MV-4-11 (cell line): ENCODE measurements at places on chromosomes 2 and 18.

GRCh38 chr2:103435010-103435409 lies 673.2 kb downstream of the TMEM182 start:
- DNase-seq: peak; percentile 55

DNA sequence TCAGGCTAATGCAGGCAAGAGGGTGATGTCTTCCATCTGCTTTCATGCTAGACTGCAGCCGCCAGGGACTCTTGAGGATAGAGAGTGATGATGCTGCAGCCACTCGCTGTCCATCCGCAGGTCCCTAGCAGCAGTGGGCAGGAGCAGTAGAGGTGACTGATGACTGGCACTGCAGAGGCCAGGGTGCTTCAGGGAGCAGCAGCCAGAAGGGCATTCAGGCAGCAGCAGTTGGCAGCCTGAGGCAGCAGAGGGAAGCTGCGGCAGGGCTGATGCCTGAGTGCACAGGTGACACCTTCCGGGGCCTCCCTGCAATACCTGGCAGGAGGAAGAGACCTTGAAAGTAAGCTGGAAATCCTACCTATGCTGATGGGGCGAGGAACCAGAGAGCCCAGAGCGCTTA lies 214.2 kb downstream of the ICOS start:
- DNase-seq: no peak

DNA sequence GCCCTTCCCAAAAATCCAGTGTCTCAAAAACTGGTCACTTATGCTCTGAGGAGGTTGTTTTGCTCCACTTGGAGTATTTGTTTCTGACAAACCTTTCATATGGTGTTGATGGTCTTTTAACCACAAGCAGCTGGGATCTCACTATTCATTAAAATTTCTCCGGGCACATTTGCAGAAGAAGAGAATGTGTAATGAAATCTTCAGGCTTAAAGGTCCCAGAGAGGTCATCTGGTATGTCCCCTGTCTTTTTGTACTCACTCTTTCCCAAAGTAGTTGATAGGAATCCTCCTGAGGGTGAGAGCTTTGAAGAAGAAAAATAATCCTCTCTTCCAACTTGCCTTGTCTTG lies 430.8 kb downstream of the SETBP1 start:
- no peak for DNase-seq

DNA sequence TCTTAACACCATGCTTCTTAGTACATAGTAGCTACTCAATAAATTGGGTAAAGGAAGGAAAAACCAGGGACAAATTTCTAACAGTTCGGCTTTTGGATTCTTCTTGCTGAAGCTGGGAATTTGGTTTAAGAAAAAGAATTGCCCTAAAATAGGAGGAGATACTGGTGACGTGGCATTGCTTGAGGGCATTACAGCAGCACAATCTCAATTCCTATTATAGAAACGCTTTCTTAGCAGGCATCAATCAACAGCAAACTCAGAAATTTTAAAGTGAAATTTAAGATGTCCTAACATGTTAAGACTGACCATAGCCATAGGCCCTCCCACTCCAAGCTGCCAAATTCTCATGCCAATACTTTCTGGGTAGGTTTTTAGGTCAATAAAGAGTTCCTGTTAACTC lies 169.5 kb downstream of the SRBD1 start:
- DNase-seq: no peak

DNA sequence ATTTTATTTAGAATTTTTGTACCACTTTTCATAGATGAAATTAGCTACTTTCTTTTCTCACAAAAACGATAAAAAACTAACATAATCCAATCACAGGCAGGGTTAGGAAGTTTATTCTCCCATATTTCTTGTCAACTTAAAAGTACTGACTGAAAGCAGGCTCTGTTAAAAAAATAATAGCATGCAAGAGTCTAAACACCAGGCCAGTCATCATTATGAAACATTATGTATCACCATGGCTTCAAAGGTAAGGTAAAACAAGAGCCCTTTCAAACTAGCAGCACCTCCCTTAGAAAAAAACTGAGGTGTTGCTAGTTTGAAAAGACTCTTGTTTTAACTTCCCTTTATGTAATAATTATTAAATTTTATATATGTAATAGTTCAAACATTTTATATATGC lies 848.0 kb downstream of the RNF144A start:
- no peak for DNase-seq

DNA sequence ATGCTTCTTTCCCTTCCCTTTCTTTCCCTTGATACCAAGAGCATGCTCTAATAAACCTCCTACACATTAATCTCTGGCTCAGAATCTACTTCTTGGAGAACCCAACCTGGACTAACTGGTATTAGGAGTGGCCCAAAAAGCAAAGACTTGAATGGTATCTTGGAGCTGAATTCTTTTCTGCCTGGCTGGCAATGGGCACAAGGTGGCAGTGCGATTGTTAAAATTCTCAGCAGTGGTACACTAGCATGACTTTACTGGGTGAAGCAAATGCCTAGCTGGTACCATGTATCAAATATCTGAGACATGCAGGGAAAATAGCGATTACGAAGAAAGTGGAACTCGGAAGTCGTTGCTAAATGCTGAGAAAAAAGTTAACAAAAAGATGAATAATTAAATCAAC lies 376.1 kb downstream of the XIRP2 start:
- DNase-seq: no peak

GRCh38 chr2:7907041-7907440 lies 774.8 kb upstream of the ID2 start:
- no peak for DNase-seq

DNA sequence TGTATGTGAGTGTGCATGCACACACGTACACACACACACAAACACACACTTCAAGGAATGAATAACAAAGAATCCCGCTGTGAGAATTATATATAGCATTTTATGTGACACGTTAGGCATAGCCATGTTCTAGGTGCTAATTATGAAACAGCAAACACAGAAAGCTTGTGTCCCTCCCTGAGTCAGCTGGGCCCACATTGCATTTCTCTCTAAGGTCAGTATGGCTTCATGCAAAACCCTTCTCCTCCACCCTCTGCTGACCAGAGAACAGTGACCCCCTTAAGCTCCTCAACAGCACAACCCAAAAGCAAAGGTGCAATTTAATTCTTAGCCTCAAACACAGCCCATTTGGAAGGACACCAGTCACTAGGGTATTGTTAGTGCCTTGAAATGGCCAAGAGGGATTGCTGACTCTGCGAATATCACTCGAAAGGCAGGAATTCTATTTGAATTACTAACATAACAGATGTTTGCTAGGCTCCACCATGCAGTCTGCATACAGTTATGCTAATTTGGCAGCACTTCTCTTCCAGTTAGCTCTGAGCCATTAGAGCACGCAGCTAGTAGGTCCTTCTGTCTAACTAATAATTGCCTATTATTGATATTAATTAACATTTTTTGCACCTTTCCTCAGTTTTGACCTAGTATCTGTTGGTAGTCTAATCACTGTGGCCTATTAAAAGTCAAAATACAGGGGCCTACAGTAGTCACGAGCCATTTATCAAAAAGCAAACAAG lies 149.0 kb downstream of the LNPK start:
- DNase-seq: no peak

GRCh38 chr2:108382196-108382595 lies 4.4 kb downstream of the SULT1C4 start:
- no peak for DNase-seq

DNA sequence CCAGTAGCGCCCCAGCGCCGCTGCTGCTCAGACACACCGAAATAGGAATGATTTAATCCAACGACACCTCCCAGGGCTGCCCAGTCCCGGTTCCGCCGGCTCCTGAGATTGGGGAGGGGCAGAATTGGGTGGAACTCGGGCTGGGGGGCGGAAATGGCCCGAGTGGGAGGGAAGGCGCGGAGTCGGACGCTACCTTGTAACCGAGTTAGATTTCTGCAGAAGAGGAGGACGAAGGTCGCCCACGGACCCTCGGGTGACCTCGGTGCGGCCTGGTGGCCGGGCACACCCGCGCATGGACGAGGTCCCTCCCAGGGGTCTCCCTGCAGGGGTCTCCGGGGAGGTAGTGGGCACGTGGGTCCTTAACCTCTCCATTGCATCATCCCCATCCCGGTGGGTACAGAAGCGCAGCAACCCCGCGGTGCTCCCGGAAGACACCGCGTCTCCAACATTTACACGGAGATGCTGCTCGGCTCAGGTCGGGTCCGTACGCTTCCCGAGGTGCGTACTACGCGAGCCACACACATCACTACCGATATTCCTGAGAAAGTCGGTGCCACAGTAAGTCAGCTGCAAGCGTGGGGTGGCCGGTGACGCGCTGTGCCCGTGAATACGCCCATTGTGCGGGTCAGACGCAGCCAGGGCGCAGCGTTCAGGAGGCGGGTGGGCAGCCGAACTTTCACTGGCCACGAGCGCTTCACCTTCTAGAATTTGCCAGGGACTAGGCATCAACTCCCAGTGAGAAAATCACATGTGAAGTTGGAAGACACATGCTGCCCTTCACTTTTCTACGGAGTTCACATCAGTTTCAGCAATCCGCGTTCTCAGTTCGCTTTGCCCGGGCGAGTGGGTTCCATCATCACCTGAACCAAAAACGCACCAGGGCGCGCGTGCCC lies 3.0 kb downstream of the ZNF516 start:
- peak; percentile 26 for DNase-seq

- peak; percentile 3 for DNase-seq
Observed at GRCh38 chr2:190478572-190479195, 55.8 kb downstream of the NEMP2 start.

DNA sequence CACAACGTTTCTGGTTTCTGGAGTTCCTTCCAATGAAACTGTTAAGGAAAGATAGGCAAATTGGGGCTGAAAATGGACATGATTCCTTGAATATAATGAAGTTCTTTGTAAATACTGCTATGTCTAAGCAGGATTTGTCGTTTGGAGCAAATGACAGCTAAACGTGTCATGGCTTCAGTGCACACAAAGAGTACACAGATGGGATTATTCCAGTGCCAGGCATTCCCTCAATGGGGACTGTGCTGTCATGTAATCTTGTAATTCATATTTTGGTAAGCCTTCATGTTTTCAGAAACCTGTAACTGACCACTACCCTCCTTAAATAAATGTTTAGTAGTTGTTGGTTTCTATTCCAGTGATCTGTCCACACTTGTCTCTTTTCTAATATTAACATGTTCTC lies 404.7 kb upstream of the CDH7 start:
- DNase-seq: no peak

DNA sequence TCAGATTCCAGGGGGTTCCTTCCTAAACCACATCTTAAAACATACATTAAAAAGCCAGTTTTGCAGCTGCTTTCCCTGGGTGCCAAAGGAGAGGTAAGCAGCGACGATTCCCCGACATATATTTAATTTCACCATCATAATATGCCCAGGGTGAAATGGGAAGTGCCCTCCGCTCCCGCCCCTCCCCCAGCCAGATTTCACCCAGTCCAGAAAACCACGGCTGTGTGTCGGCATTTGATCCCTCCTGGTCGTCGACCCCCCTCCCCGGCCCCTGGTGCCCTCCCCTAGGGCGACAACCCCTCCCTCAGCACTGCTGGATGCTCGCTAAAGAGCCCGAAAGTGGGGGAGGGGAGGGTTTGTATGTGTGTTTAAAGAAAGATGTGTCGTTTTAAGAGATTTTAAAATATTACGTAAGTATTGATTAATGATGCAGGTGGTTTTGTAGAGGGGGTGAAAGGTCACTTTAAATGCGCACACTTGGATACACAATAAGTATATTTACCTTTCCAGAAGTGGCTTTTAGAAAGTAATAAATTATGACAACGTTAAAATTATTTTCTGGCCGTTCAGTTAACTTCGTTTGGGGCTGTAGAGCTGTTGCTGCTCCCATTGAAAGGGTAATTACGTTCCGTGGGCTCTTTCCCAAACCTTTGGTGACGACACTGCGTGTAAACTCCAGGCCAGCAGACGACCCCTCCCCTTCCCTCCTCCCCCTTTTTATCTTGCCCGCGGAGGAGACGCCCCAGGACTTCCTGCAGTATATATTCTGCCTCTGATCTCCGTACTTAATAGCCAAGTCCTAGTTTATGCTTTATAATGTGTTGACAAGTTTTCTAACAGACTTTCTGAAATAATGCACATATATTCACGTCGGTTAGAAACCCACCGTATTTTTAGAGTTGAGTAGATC lies 3.4 kb upstream of the BCL11A start:
- DNase-seq: no peak

GRCh38 chr2:170044751-170045478 lies 133.0 kb upstream of the MYO3B start:
- DNase-seq: no peak

DNA sequence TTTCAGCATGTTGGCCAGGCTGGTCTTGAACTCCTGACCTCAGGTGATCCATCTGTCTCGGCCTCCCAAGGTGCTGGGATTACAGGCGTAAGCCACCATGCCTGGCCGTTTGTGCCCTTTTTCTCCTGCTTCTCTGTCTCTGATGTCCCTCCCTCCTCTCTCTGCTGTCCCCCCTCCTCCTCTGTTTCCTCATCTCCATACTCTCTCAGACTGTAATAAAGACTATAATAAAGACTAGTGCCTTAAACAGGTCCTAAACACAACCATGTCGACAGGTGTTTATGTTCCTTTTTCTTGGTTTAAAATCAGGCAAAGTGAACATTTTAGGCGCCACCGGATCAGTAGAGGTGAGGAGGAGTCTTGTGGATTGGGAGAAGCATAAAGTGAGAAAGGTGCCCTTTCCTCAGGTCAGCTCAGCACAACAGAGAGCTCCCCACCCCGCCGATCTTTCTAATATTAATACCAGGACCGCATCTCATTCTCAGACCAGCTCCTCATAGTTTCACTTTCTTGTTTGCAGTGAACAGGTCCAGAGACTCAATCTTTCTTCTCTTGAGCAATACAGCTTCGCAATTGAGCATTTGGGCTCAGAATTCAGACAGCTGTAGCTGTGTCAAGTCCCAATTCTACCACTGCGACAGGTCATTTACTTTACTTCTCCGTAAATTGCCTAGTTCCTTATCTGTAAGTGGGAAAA lies 23.7 kb downstream of the TIMM21 start:
- DNase-seq: no peak

DNA sequence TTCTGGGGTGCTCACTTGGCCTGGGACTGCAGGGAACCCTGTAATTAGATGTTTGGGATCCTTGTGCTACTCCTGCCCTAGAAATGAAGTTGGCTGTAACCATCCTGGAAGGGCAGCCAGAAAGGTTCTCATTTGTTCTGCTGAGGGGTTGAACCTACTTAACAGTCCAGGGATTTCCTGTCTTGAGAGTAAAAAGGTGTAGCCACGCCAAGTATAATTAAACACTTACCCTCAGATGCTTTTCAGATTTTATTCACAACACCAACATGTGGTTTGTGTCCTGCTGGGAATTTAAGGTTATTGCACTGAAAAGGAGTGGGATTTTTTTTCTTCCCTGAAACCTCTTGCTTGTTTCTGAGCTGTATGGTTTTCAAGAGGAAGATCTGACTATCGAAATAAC lies 222.4 kb upstream of the APCDD1 start:
- no peak for DNase-seq

DNA sequence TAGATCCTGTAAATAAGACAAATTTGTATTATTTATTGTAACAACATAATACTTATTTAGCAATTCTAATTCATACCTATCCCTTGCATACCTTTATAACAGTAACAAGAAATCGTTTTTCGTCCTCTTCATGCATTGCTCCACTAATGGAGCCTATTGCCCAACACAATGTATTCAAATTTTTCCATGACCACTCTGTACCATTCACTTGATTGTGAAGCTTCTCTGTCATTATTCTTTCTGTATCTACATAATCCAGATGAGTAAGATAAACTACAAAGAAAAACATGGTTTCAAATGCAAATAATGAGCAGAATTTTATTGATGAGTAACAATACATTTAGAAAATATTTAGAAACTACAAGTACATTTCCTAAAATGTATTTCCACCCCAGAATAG lies 21.6 kb upstream of the USP34 start:
- no peak for DNase-seq
